Ovary (tissue), 10 donors: ENCODE measurements at places on chromosomes 6 and 20. TPM values are rescaled to one million over a fixed set of nuclear protein-coding genes. Genes with fewer than 3 reads are reported as not detected.

ELOVL2 gene
- total RNA-seq, result 0.11 TPM

HLA-DPB1 gene
- total RNA-seq, result 19.4 TPM

DNA sequence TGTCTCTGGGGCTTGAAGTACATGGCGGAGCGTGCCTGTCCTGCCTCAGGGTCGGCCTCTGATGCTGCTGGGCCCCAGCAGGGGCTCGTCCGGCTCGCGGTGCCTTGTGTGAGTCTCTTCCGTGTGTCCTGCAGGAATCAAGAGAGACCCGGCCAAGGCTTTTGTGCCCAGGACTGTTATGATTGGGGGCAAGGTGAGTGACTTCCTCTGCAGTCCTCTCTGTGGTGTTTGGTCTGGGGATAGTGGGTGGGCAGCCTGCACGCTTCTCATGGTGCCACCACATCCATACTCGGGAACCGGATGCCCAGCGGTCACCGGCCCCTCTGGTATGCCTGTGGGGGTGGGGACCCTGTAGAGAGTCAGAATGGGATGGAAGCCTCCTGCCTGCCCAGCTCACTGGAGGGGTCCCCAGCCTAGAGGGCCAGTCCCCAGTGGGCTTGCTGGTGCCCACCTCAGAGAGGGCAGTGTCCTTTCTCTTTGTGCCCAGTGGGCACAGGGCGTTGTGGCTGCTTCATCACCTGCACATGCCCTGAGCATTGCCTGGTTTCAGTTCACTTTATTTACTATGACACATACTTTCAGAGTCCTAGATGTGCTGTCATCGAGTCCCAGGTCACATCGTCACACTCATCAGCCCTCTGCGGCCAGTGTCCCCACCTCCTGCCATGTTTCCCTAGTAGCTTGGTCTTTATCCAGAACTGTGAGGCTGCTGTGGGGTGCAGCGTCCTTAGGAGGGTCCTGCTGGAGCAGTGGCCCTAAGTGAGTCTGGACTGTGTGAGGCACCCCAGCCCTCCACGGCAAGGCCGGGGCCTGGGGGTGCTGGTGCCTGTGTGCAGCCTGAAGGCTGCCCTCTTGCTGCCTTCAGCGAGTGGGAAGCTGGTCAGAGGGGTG is 40.7 kb downstream of the PYGB start:
- H3K4me3 ChIP-seq, result no peak overlapping the region
- no peak overlapping the region for H3K27ac ChIP-seq
- H3K36me3 ChIP-seq, result no peaks in the 10 kb centered on the region
- H3K27me3 ChIP-seq, result no peaks in the 10 kb centered on the region
- no peaks in the 10 kb centered on the region for H3K4me1 ChIP-seq

PNLDC1 gene
- total RNA-seq, result not detected

DNA sequence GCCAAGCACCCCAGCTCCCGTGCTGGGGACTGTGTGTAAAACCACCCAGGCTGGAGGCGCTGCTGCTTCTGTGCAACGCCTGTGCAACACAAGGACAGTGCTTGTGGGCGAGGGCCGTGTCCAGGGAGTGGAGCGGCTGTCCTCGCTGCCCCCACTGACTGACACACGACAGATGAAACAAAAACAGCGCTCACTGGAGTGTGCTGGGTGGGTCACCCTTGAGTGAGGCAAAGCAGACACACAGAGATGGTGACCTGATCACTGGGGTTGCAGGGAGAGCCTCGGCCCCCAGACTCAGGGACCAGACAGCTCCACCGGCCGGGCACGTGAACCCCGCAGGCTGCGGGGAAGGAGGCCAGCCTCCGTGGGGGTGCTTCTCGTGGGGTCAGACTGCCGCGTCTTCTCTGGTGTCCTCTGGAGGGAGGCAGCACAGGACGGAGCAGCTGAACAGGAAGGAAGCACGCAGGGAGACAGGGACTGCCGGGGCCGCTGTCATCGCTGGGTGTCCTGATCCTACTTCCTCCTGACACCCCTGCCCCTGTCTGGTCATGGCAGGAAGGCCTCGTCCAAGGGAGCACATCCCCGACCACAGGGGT is 75.9 kb upstream of the CST7 start:
- H3K4me1 ChIP-seq, result no peaks in the 10 kb centered on the region
- no peak for DNase-seq
- H3K27me3 ChIP-seq, result no peaks in the 10 kb centered on the region
- H3K36me3 ChIP-seq, result no peaks in the 10 kb centered on the region
- no peak overlapping the region for H3K4me3 ChIP-seq

SLC52A3 gene
- 2.3 TPM for total RNA-seq

- peak overlapping the region; percentile 16 for H3K27ac ChIP-seq
- H3K4me1 ChIP-seq, result peaks cover 6% of the 10 kb centered on the region
- H3K36me3 ChIP-seq, result no peaks in the 10 kb centered on the region
- DNase-seq, result no peak
- no peak overlapping the region for H3K4me3 ChIP-seq
Measured at GRCh38 chr6:160141001-160141726, 19.5 kb downstream of the SLC22A1 start.
